Bronchial epithelial cell (primary cell): ENCODE measurements at places on chromosomes 1 and 21.
A peak's percentile ranks its signal among the peaks of the same experiment; 100 is the strongest.

DNA sequence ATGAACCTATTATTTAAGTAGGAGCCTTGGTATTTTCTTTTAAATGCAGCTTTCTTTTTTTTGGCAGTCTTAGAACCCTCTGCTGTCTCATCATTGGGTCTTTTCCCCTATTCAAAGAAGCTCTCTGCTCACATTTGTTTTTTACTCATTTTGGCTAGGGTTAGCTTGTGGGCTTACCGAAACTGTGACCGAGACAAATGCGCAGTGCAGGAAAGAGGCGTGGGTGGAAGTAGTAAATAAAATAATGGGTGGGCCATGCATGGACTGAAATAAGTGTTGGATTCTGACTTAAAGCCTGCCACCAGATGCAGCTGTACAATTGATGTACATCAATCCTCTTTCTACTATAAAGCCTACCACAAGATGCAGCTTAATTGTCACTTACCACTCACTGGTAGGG lies 14.7 kb downstream of the XPR1 start:
- no peak for DNase-seq

DNA sequence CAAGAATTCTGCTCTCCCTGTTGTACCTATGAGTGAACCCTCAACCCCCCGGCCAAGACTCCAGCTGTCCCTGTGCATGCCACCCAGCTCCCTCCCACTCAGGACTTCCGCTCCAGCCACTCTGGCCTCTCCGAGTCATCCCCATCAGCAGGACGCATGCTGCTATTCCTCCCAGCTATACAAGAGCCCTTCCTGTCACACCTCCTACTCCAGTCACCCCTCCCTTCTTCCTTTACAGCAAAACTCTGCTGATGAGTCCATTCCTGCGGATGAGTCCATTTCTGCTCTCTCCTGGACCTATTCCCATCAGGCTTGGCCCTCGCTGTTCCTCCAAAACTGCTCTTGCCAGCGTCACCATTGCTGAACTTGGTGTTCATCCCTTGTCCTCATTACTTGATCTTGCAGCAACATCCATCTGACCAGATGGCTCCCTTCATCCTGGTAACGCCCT lies 42.2 kb downstream of the H3-3A start:
- DNase-seq, result peak; percentile 72

DNA sequence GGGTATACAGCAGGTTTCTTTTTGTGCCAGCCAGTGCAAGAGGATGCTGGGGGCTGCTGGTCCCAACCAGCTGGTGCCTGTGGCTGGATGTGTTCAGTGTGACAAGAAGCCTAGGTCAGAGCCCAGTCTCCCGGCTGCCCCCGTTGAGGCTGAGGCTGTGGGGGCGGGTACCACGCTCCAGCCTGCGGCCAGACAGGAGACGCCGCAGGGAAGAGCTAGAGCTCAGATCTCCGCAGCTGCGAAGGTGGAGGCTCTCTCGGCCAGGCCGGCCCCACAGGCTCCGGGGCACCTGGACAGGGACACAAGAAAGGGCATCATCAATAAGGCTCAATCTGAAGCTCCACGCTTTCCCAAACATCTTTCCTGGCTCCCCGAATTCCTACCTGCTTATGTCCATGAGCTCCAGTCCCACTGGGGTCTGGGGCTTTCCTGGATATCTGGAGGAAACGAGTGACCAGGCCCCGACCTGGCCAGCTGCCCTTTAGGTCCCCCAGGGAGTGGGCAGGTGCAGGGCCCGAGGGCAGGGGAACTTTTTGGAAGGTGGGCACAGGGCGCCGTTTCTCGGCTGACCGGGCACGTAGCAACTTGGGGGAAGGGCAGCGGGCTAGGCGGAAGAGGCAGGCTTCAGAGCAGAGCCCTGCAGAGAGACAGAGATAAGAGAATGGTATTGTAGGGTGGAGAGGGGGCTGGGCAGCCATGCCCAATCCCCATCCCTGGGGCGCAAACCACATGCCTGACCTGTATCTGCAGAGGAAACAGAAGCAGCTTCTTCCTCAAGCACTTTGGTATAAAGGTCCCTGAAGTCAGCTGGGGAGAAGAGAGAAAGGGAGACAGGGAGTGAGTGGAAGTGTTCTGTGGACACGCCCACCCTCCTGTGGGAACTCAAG lies 7.4 kb downstream of the ENTREP3 start:
- no peak for DNase-seq

GRCh38 chr1:4267381-4268261 lies 367.5 kb upstream of the C1orf174 start:
- no peak for DNase-seq

DNA sequence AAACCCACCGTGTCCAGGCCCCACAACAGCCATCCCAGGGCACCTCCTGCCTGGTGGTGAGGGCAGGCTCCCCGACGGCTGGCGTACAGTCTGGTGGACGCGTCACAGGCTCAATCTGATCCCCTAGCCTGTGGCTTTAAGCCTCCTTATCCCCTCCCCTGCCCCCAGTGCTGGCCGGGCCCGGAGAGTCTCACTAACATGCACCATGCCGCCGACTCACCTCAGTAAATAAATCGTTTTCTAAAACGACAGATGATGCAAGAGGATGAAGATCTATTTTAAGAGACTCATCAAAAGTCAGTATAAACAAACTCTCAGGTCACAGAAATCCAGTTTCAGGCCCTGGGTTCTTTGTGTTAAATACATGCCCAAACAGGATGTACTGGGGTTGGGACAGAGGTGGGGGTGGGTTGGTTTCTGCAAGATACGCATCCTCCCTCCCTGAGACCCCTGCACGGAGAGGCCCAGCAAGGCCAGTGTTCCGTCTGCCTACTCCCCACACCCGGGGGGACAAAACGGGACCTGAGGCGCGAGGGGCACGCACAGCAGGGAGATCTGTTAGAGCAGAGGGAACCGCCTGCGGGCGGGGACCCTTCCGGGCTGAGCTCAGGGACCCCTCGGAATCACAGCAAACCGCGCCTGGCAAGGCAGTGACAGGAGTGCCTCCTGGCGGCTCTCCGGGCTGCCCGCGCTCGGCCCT lies 3.1 kb downstream of the PANK4 start:
- peak; percentile 45 for DNase-seq

DNA sequence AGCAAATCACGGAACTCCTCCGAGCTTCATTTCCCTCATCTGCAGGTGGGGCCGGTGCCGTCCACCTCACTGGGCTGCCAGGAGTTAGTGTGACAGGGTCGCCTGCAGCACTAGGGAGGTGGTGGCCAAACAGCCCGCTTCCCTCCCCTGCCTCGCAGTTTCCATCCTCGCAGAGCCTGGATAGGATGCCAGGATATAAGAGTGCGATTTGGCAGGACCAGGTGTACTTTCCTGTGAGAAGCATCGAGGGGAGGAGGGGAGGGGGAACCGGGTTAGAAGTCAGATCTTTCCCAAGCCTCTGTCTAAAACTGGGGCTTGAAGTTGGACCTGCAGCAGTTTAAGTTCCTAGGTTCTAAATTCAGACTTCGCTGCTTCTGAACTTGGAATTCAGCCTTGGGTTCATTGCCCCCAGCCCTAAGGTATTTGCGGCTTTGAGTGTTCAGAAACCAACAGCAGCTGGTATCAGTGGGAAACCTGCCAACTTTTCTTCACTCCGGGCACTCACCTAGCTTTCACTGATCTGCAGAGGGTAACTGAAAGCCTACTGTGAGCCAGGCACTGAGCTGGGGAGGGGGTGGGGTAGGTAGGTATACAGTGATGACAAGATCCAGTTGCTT lies 1.7 kb upstream of the JUN start:
- peak; percentile 86 for DNase-seq

GRCh38 chr21:38807441-38807871 lies 1.7 kb downstream of the ETS2 start:
- DNase-seq, result no peak

DNA sequence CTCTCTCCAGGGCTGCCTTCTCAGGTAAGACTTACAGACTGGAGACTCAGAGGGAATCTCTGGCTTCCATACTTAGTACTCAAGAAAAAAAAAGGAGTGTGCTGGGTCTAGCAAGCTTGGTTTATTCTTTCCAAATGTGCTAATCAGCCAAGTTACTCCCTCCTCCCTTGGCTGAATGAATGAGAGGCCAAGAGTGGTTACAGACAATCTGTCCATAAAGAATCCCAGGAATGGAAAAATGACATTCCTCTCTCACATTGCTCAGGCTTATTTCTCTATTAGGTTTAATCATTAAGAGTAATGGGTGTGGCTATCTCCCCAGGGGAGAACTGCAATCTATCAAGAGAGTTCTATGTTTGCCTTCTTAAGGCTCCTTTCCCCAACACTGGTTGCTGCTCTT lies 547.3 kb upstream of the PLXNA2 start:
- DNase-seq, result peak; percentile 49

GRCh38 chr1:21126324-21126723 lies 50.4 kb downstream of the EIF4G3 start:
- peak; percentile 7 for DNase-seq

GRCh38 chr1:38787041-38787440 lies 72.5 kb downstream of the RRAGC start:
- DNase-seq, result no peak

DNA sequence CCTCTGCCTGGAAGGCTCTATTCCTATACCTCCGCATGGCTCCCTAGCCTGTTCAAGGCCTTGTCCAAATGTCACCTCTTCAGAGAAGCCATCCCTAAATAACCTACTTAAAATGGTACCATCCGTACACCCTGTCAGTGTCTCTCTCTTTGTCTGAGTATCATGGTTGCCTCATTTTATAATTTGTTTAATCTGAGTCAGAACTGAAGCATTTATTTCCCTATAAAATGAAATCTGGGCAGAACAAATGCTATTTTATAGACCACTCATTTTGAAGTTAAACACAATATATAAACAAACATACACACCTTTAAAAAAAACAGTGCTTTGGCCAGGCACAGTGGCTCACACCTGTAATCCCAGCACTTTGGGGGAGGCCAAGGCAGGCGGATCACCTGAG lies 30.2 kb downstream of the RERE start:
- no peak for DNase-seq

- DNase-seq, result no peak
Observed at GRCh38 chr1:1374589-1374928, 448 bp downstream of the AURKAIP1 start.

DNA sequence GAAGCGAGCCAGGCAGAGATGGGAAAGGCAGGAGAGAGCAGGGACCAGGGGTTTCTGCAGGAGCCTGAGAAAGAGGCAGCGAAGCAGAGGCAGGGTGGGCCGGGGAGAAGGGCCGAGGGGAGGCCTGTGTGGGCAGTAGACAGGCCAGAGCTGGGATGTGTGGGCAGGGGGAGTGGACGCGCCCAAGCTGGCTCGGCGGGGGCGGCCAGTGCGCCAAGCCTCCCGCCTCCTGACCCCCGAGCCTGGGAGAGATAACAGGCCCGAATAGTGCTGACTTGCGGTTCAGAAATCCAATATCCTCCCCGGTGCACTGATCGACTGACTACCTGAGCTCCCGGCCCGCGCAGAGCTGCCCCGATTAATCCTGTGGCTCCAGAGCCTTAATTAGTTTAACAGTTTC lies 41.9 kb downstream of the AHDC1 start:
- DNase-seq, result no peak

- peak; percentile 8 for DNase-seq
Observed at GRCh38 chr1:20165522-20165951, 20.4 kb upstream of the UBXN10 start.

GRCh38 chr1:246753670-246754535 lies 29.7 kb downstream of the SCCPDH start:
- DNase-seq, result peak; percentile 42

DNA sequence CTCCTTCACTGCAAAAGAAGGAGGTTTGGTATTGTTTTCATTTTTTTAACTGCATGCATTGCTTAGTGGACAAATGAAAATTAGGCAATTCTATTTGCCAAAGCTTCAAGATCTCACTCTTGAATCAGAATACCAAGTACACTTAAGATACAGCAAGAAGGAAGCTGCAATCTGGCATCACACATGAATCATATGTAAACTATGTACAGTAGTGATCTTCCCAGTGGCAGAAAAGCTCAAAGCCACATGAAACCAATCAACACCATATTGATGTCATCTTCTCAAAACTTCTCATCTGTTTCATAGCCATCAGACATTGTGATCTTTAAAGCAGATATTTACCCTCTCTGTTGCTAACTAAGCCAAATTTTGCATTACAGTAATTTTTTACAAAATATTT lies 550.1 kb downstream of the LTN1 start:
- DNase-seq, result peak; percentile 72

- DNase-seq, result no peak
Observed at GRCh38 chr1:112264553-112264952, 131.5 kb upstream of the CTTNBP2NL start.

- DNase-seq, result no peak
Observed at GRCh38 chr1:162717548-162718184, 72.8 kb upstream of the HSD17B7 start.

- DNase-seq, result peak; percentile 62
Observed at GRCh38 chr1:75811211-75811981, 14.7 kb downstream of the MSH4 start.

- DNase-seq, result no peak
Observed at GRCh38 chr1:9400425-9401079, 107.9 kb downstream of the SPSB1 start.

DNA sequence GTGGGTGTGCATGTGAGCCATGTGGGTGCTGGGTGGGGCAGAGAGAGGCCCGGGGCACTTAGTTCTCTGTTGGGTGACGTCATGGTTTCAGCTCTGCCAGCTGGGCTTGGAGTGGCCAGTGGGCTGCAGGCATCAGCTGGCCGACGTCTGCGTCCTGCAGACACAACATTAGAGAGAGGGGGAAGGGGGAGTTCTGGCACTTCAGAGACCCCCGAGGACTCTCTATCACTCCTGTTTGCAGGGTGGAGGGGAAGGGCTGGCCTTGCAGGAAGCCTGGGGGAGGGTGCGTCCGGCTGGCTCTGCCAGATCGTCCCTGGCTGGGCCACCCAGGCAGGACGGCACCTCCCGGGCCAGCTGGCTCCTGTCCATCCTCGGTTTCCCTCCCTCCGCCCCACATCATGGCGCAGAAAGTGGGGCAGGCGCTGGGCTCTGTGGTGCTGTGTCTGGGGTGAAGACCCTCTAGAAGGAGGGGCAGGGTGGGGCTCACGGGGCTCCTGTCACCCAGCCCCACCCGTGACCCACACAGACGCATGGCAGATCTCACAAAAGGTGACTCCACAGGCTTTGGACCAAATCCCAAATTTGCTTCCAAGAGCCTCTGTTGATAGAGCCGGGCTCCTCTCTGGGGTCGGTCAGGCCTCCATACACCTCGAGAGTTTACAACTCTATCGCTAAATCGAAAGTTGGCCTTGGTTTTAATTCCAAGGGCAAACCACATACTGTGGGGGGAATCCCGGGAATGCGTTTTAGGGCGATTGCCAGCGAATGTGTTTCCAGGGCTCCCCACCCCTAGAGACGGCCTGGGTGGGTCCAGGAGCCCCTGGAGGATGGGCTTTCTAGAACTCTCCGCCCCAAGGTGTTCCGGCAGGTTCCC lies 73.4 kb upstream of the TTC34 start:
- DNase-seq, result no peak
